ENCODE measurements at places on chromosomes 6 and 20.

DNA sequence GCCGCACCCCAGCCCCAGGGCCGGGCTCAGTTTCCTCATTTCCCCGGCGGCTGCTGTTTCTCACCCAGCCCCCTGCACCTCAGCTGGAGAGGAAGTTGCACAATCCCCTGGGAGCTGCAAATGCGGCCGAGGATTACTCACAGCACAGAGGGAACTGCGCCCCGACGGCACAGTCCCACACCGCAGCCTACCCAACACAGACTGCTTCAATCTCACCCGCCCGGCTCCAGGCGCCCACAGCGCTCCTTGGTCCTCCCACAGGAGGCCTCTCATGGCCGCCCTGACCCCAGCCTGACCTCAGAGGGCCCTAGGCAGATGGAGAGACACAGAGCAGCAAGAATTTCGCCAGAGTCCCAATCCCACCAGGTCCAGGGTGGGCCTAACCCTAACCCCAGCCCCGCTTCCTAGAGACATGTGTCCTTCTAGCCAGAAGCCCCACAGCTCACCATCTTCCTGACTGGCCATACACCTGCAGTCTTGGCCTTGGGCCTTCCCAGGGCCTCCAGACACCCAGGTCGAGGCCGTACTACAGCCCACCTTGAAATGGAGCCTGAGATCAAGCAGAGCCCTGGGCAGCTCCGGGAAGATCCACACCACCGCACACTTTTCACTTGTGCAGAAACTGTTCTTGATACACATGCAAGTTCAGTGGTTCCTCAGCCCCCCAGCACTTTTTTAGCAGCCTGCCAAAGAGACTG is 11.7 kb downstream of the TFEB start:
- peak; percentile 74 for DNase-seq

DNA sequence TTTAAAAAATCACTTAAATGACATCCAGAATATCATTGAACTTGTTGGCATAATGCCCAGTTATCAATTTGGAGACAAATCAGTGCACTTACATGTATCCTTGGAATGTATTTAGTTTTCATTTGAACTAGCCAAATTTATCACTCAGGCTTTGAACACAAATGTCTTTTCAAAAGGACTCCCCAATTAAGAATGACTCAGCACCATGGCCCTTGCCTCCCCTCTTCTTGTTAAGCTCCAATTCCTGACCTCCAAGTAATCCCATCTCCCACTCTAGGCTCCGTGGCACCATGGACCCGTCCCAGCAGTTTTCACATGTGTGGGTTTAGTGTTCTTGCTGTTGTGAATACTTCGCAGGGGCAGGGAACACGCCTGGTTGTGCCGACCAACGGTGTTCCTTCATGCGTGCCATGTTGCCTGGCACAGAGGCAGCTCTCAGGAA is 2.7 kb downstream of the AKAP12 start:
- DNase-seq: no peak

- no peak for DNase-seq
Observed at GRCh38 chr20:48910347-48910781, 11.1 kb upstream of the ARFGEF2 start.

DNA sequence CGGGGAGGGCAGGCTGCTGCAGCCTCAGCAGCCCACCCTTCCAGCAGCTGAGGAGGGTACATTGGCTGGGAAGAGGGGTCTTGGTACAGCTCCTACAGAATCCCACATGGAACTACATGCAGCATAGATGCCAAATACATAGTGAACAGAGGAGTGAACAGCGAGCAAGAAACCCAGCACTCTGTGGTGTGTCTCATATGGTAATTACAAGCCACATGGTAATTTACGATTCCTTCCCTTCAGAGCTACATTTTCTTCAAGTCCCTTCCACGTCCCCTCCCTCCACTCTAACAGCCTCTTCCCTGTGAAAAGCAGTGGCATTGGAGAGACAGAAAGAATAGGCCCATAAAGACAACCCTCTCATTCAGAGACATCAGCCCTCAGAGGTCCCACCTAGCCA is 167.7 kb downstream of the SYNDIG1 start:
- DNase-seq: no peak

- no peak for DNase-seq
Observed at GRCh38 chr6:6661684-6662083, 73.2 kb downstream of the LY86 start.

GRCh38 chr6:34601706-34602105 is 45.6 kb upstream of the SPDEF start:
- DNase-seq: peak; percentile 53

DNA sequence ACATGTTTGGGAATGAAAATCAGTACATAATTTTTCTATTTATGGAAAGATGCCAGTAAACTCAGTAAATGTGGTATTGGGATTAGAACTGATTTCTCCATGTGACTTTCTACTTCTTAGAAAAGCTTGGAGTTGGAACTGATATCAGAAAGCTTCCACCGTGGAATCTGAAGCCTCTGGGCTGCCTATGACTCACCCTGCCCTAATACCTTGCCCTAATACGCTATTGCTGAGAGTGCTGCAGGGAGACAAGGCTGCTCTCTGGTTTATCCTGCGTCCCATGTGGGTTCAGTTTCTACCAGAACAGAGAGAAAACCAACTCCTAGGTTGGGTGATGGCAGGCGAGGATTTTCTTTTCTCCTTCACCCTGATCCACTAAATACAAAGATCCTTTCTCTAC is 3.3 kb upstream of the STMND1 start:
- peak; percentile 57 for DNase-seq

- no peak for DNase-seq
Observed at GRCh38 chr6:16583144-16583762, 178.0 kb downstream of the ATXN1 start.

DNA sequence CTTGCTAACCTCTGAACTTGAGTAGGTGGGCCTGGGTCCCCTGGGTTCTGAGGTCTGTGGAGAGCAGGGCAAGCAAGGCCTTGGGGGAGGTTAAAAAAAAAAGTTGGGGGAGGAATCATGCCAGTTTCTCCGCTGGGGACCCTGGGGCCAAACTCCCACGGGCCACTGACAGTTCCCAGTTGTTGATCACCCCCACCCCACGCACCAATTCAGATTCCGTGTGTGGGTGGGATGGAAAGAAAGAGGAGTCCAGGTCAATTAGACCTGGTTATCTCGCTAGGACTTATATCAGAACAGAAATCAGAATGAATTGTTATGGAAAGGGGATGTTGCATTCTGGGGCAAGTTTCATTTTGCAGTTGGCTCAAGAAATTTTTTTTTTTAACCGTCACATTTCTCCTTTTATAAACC is 46.7 kb upstream of the SUPT3H start:
- no peak for DNase-seq

DNA sequence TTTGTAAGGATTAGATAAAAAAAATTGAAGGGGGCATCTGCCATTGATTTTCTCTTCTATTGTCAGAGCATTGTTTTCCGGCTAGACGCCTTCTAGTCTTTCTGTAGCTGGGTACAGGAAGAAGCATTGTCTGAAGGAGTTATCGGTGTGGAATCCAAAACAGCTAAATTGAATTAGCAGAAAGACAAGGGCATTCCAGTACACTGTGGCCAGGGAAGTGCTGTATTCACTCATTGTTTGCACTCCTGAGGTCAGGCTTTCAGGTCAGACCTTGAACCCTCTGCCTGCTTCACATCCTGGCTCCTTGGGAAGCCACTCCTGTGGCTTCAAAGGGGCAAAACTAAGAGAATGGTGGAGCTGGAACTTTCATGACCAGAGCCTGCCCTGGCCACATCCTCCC is 81.1 kb upstream of the SNAP25 start:
- DNase-seq: no peak

- DNase-seq: no peak
Observed at GRCh38 chr20:53489528-53489927, 104.1 kb downstream of the ZNF217 start.

- DNase-seq: no peak
Observed at GRCh38 chr6:168989421-168989820, 264.2 kb downstream of the THBS2 start.

GRCh38 chr20:2010533-2010932 is 16.7 kb upstream of the PDYN start:
- DNase-seq: no peak

DNA sequence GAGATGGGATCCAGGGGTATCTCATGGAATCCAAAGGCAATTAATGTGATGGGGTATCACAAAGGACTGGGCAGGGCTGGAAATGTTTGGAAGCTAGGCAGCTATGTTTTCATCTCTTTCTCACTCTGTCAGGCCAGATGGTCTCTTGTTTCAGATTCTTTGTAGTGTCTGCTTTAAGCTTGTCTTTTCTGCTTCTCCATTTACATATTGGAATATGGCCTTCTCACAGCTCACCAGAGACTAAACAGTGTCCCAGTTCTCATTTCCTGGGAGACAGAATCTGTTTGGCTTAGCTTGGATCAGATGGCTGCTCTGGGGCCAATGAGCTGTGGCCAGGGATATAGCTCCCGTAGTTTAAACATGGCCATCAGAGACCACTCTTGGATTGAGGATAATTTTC is 78.9 kb downstream of the SLC35F1 start:
- no peak for DNase-seq

DNA sequence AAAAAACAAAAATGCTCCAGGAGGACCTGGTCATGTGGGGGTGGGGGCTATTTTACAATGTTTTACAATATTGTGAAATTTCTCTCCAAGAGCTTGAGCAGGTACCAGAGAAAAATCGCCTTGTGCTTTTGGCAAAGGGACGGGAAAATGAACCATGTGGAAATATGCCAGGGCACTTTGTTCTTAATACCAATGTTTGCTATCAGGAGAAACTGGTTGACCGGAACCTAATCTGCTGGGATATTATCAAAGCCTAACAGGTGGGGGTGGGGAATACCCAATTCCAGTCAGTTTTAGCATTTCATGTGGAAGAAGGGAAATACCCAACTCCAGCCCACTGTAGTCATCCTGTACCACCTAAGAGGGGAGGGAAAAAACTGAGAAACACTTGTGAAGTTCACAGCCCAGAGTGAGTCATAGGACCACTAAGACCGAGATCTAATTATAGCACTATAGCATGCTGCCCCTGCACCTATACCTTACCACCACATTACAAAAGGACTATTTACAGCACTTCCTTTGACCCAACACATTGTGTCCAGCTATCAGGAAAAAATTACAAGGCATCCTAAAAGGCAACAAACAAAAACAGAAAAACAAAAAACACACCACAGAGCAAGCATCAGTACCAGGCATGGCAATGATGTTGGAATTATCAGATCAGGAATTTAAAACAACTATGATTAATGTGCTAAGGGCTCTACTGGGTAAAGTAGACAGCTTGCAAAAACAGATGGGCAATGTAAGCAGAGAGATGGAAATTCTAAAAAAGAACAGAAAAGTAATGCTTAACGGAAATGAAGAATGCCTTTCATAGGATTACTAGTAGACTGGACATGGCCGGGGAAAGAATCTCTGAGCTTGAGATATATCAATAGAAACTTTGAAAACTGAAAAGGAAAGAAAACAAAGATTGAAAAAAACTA is 84.1 kb upstream of the POPDC3 start:
- DNase-seq: no peak

- DNase-seq: no peak
Observed at GRCh38 chr6:82785206-82785605, 280.4 kb downstream of the UBE3D start.

GRCh38 chr6:62246087-62246486 is 39.9 kb downstream of the KHDRBS2 start:
- DNase-seq: no peak

DNA sequence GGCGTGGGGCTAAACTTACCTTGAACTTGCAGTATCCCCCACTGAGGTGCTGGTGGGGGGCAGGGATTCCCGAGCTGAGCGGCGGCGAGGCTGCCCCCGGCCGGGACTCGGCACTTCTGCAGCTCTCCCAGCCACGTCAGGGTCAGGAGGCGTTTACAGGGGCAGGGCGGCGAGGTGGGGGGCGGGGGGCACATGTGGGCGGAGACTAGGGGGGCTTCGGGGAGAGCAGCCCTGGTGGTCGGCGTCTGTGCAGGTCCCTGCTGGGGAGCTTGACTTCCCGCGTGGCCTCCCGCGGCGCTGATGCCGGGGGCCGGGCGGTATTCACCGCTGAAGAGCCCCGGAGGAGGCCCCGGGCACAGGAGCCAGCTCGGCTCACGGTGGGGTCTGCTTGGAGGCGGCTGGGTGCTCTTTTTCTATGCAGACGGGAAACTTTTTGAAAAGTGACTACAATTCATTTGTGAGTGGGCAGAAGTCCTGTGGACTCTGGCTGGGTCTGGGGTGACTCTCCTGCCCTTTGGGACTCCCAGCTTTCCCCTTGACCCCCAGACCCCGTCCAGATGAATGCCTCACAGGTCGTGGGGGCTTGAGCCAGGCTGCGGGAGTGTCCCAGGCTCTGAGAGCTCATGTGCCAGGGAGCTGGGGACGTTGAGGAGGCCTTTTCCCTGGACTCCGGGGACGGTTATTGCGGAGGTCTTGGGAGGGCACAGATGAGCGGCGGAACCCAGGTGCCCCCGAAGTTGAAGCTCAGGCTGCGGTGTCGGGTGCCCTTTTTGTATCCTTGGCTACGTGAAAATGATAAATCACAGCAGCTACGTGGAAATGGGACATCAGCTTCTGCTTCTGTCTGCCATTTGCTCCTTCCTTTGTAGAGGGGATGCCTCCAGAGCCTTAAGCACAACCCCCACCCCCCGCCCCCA is 75.9 kb upstream of the GATA5 start:
- DNase-seq: peak; percentile 73

DNA sequence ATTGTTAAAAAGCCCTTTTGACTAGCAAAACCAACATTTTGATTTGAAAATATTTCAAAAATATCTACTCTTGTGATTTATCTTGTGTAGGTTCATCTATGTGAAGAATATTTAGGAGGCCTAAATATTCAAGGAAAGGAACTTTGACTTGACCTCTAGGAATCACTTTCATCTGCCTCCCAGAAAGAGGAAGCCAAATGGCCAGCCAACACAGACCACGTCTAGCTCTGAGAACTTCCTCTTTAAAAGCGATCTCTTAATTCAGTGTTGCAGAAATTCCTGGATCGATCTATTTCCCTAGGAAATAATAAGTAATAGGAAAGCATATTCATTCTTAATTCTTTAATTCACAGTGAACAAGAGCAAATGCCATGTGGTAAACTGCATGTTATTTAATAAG is 9.6 kb upstream of the MOXD1 start:
- DNase-seq: no peak

- DNase-seq: no peak
Observed at GRCh38 chr6:35057449-35058357, 83.4 kb downstream of the TCP11 start.

- no peak for DNase-seq
Observed at GRCh38 chr20:25249198-25249931, 1.5 kb downstream of the PYGB start.

GRCh38 chr6:14459315-14459714 is 341.7 kb downstream of the CD83 start:
- no peak for DNase-seq

- no peak for DNase-seq
Observed at GRCh38 chr20:17381724-17382123, 149.5 kb downstream of the BFSP1 start.

GRCh38 chr20:61128701-61129269 is 123.3 kb upstream of the CDH4 start:
- DNase-seq: no peak

DNA sequence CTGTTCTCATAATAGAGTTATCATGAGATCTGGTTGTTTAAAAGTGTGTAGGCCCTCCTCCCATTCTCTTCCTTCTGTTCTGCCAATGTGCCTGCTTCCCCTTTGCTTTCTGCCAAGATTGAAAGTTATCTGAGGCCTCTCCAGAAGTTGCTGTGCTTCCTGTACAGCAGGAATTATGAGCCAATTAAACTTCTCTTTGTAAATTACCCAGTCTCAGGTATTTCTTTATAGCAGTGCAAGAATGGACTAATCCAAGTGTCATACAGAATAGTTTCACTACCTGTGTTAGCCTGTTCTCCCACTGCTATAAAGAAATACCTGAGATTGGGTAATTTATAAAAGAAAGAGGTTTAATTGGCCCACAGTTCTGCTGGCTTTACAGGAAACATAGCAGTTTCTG is 100.0 kb downstream of the CD24 start:
- no peak for DNase-seq

All from endodermal cell (in vitro differentiated cells).